ENCODE measurements at places on chromosomes 2 and 18.

GRCh38 chr2:151826737-151827157, 1.5 kb downstream of the ARL5A start:
- DNase-seq = no peak

- DNase-seq = no peak
Observed at GRCh38 chr18:58988600-58988999, 123.9 kb downstream of the ZNF532 start.

GRCh38 chr2:120348134-120348736, 2.3 kb downstream of the INHBB start:
- no peak for DNase-seq

DNA sequence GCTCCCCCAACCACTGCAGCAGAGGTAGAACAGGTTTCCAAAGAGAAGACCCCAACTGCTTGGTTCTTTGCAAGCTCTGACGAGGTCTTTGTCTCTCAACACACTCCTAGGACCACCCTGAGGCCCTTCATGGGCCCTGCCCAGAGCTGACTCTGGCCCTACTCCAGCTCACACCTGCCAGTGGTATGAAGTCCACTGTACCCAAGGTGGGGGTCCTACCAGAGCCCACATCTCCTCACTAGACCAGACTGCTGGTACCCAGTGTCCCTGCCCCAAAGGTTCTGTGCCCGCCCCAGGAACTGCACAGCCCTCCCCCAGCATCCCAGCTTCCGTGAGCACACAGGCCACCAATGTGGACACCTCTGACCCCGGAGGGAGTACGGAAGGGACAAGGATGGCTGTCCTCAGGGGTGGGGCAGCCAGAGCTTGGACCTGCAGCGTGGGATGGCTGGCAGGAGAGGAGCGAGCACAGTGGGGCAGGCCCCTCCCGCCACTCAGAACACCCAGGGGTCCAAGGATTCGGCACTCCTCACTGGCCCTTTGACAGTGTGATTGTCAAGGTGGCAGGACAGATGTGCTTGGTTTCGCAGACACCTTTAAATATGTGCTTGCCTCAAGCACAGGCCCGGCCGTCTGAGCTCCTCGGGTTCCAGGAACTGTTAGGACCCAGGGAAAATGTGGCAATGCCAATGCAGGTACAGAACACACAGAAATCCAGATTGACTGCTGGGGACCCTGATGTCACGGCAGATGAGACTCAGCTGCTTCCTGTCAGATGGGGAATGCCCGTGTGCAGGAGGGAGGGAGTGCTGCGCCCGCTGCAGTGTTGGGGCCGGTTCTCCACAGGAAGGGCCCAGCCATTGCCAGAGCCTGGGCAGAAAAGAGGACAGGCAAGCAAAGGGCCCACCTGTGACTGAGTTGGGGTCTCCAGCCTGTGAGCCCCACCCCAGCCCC, 51.2 kb downstream of the MTERF4 start:
- no peak for DNase-seq

DNA sequence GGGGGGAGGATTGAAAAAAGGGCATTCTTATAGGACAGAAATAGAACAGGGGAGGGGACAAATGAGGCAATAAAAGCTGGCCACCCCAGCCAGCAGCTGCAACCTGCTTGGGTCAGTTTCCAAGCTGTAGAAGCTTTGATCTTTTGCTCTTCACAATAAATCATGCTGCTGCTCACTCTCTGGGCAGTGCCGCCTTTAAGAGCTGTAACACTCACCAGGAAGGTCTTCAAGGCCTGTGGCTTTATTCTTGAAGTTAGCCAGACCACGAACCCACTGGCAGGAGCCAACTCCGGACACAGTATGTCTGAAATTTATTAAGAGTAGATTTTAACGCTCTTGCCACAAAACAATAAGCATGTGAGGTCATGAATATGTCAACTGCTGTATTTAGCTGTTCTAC, 649.9 kb upstream of the RAB6C start:
- no peak for DNase-seq

GRCh38 chr2:208827549-208828221, 421.1 kb downstream of the PTH2R start:
- no peak for DNase-seq

GRCh38 chr2:102504833-102505232, 31.8 kb downstream of the SLC9A4 start:
- no peak for DNase-seq

Measured in tibial artery (tissue), 4 donors.